M059J (cell line): ENCODE measurements at places on chromosomes 11 and 22.

DNA sequence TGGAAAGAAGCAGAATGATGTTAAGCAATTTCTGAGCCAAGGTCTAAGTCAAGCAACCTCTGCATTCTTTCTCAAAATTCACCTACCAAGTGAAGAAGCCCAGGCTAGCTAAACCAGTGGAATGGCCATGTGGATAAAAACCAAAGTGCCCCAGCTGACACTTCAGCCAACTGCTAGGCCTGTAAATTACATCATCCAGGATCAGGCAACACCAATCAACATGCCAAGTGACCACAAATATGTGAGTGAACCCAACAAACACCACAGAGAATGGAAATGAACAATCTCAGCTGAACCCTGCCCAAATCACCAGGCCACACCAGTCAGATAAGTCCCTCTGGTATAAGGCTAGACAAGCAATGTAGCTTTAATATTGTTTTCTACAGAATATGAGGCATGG, 25.1 kb upstream of the FJX1 start:
- DNase-seq = peak; percentile 96

GRCh38 chr22:20509344-20510047, 2.1 kb downstream of the MED15 start:
- DNase-seq = peak; percentile 94

DNA sequence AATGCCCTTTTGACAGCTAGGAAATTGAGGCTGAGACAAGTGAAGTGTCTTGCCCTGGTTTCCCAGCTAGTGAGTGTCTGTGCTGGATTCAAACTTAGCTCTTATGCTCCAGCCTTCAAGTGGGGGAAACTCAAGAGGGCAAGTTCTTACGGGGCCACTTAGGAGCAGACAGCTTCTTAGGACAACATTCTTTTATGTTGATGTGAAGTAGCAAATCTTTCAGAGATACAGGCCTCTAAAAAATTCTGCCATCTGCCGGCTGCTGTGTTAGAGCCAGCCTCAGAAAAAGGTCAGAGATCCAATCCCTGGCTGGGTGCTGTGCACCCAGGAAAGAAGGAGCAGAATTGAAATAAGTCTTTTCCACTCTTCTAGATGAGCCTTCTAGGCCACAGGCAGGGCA, 26.6 kb downstream of the TIMP3 start:
- DNase-seq = no peak

- DNase-seq = no peak
Measured at GRCh38 chr11:1727861-1728260, 22.5 kb downstream of the IFITM10 start.

DNA sequence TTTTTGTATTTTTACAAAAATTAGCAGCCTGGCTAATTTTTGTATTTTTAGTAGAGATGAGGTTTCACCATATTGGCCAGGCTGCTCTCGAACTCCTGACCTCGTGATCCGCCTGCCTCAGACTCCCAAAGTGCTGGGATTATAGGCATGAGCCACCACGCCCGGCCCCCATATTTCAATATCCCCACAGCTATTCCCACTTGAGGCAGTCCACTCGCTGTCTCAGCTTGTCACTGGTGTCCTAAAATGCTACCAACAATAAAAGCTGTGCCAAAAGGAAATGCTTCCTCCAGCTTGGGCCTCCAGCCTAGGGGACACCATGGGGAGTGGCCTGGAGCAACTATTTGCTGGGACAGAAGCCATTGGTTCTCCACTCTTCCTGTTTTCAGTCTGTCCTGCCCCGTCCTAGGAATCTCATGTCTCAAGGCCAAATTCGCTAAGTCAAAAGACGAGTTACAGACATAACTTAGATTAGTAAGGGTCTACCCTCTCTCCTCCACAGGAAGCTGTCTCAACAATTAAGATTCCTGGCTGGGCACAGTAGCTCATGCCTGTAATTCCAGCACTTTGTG, 7.3 kb upstream of the SPINDOC start:
- no peak for DNase-seq

DNA sequence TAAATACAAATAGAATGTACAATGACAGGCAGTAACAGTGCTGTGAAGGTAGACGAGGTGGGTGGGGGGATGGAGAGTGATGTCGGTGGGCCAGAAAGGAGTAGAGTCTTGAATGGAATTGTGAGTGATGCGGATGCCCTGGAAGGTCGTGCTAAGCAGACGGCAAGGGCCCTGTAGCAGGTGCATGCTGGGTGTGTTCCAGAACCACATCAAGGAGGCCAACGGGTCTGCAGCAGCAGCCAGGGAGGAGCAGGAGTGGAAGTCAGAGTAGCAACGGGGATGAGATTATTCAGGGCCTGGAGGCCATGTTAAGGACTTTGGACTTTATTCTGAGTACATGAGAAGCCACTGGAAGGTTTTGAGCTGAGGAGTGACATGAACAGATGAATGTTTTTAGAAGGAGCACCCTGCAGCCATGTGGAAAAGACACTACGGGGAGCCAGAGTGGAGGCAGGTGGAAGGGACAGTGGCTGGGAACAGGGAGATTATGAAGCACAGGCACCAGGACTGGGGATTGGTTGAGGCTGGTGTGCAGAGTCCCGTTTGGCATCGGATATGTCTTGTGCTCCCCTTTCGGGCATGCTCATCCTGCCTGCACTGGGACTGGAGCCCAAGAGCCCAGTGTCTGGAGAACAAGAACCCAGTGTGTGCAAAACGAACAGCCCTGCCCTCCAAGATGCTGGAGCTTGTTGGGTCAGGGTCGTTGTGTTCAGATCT, 74.1 kb downstream of the COMMD9 start:
- no peak for DNase-seq

- no peak for DNase-seq
Measured at GRCh38 chr22:49522582-49523373, 304.9 kb downstream of the BRD1 start.

DNA sequence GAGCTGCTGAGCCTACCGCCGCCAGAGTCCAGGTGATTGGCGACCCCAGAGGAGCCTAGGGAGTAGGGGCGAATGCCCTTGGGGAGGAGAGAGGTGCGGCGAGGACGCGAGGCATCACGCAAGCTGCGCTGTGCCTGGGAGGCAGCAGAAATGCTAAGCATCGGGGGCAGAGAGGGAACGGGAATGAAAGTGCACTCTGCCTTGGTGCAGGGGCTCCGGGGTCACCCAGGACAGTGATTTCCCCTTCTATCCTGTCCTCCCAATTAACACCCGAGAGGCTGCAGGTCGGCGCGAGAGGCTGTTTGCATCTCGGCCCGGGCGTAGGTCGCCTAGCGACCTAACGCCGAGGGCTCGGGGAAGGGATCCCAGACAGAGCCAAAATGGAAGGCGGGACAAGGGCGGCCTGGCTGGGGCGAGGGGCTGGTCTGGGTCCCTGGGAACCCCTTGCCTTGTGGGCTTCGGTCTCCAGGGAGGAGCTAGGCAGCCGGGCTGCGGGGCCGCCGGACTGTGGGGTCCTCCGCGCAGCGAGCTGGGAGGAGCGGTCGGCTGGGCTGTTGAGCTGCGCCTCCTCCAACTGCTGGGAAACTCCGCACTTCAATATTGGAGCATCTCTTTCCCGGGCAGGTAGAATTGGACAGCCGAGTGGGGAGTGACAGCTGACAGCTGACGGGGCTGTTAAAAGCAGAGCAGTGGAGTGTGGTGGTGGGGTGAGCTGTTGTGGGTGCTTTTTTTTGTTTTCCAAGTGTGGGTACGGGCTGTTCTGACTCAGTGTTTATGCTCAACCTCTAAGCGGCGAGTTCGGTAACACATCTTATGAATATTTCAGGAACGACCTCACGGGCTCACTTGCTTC, 657 bp downstream of the ELMOD1 start:
- peak; percentile 21 for DNase-seq

GRCh38 chr11:19199048-19199447, 2.7 kb downstream of the CSRP3 start:
- DNase-seq = no peak

GRCh38 chr22:40331706-40332105, 14.6 kb upstream of the ADSL start:
- DNase-seq = no peak

DNA sequence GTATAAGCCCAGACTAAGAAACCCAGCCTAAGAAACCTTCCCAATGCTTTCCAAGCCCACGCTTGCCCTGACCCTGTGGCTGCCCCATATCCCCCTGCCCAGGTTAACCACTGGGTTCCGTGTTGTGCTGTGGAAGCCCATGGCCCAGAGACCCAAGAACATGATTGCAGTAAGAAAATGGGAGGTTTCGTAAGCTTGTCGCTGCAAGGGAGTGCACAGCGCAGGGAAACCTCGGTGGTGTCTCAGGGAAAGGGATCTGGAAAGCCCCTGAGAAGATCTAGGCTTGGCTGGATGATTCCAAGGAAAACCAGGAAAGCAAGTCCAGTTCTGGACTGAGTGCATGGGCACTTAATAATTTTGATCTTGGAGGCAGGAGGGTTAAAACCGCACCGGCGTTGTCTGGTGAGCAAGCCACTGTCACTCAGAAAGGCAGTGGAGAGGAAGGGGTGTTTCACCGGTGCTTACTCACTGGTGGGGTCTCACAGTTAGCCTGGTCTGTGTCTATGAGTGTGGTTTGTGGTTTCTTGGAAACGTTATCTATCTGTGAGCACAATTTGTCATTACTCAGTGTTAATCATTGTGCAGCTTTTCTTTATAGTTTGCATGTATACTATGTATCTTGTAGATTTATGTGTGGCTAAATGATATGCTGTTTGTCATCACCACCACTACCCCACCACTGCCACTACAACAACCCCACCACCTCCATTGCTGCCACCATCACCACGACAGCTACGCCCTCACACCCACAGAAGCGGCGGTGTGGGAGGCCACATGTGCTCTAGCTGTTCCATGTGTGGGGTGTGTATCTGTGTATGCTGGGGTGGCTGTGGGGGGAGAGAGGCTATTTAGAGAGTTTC, 53.3 kb upstream of the PRDM11 start:
- DNase-seq = peak; percentile 98

DNA sequence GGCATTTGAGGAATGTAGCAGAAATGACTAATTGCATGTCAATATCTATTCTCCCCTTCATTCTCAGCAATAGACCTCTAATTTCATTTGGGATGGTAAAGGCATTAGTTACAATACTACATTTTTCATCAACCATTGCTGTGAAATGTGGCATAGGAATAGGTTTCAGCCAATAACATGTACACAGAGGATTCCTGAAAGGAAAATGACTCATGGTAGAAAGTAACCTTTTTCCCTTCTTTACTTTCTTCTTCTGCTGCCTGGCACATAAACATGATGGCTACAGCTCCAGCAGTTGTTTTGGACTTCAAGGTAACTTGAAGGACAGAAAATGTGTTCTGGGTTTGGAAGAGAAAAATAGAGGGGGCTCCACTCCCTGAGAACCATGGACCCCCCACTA, 231.8 kb upstream of the CTSC start:
- no peak for DNase-seq

- no peak for DNase-seq
Measured at GRCh38 chr11:115741376-115742107, 237.3 kb upstream of the CADM1 start.

DNA sequence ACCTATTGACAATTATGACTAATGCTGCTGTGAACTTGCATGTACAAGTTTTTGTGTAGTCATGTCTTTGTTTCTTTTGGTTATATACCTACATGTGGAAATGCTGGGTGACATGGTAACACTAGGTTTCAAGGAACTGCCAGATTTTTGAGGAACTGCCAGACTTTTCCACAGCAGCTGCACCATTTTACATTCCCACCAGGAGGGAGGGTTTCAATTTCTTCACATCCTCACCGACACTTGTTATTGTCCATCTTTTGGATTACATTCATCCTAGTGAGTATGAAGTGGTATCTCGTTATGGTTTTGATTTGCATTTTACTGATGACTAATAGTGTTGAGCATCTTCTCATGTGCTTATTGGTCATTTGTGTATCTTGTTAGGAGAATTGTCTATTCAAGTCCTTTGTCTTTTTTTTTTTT, 13.3 kb downstream of the CLDN5 start:
- no peak for DNase-seq

DNA sequence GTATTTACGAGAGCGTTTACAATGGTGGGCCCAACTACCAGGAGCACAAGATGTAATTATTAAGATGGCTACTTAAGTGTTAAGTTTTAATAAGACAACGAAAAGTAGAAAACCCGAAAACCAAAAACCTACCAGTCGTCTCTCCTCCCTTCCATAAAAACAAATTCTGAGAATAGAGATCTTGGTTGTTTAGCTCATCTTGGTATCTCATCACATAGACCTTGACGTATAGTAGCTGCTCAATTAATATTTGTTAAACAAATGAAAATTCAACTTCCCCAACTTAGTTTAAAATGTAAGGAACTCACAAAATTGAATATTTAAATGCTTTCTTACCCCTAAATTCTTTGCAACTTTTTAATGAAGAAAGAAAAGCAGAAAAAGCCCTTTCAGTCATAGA, 669 bp downstream of the KDM4D start:
- no peak for DNase-seq

- no peak for DNase-seq
Measured at GRCh38 chr11:21485006-21485405, 707.9 kb upstream of the ANO5 start.

DNA sequence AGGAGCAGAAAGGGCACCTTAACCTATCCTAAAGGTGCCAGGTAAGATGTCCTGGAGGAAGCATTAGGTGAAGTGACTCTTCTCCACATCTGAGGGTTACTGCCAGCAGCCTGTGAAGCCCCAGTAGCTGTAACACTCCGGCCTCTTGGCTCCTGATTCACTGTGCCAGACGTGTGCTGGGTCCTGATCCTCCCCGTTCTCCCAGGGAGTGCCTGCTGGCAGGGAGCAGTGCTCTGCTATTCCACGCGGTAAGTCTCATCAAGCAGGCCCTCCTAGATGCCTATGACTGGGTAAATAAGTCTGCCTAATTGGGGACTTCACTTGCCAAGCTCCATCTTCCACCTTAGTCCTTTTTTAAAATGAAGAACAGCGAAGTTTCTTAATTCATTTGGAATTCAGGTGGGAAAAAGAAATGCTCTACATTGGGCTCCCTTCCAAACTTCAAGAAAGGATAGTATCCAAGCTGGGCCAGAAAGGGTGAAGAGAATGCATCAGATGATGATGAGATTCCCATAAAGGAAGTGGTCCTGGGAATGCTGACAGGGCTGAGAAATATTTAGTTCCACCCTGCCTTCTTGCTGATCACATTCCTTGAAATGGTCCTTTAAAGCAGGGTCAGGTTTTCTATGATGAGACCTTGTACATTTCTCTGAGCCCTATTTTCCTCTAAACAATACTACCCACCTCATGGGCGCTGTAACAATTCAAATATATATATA, 188.0 kb downstream of the MAML2 start:
- peak; percentile 79 for DNase-seq

DNA sequence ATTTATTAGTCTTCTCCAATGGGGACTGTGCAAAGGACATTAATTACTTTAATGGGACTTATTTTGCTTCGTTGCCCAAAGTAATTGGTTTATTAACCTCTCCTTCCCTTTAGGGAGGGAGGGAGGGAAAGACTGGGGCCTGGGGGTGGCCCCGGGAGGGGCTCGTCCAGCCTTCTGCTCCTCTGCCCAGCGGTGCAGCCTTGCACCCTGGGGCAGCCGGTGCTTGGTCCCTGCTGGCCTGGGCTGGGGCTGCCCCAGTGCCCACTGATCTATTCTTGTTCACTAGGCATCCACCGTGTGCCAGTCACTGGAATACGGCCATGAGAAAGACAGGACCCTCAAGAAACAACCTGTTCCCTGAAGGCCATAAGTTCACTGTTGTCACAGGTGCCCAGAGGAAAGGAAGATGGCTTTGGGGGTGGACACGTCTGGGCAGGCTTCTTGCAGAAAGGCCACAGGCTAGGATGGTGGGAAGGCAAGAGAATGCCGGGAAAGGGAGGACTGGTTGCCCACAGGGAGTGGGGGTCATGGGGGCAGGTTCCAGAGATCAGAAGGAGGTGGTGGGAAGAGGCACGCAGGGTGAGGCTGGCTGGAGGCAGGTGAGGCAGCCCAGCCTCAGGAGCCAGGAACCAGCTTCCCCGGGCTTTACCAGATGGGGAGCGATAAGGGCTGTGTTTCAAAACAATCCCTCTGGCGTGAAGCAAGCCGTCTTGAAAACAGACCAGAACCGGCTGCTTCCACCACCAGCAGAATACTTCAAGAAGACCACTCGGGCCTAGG, 47.6 kb upstream of the KCNQ1OT1 start:
- no peak for DNase-seq
